ENCODE measurements at places on chromosomes 1 and 21. TPM values are rescaled to one million over a fixed set of nuclear protein-coding genes. Genes with fewer than 3 reads are reported as not detected.

Gene CDC14A
- 13.6 TPM for total RNA-seq

Gene C1orf115
- 12.7 TPM for total RNA-seq

Gene C1orf74
- 5.9 TPM for total RNA-seq

Gene CELA3B
- total RNA-seq: not detected

Gene TMPRSS3
- total RNA-seq: 0.30 TPM

Gene OR10J1
- total RNA-seq: not detected

Gene HTR6
- total RNA-seq: not detected

Gene RNU1-2
- 34,682 TPM for total RNA-seq

Gene TENT5C
- total RNA-seq: 42.5 TPM

Gene TMEM63A
- 43.8 TPM for total RNA-seq

Gene TMEM51
- 3.6 TPM for total RNA-seq

Gene LCE3D
- 1.9 TPM for total RNA-seq

Gene CCDC24
- total RNA-seq: 2.0 TPM

Gene FALEC
- total RNA-seq: not detected

Gene ASTN1
- total RNA-seq: 2.4 TPM

Data from skin of body (tissue), 3 donors.